ENCODE measurements at places on chromosomes 12 and 14.

DNA sequence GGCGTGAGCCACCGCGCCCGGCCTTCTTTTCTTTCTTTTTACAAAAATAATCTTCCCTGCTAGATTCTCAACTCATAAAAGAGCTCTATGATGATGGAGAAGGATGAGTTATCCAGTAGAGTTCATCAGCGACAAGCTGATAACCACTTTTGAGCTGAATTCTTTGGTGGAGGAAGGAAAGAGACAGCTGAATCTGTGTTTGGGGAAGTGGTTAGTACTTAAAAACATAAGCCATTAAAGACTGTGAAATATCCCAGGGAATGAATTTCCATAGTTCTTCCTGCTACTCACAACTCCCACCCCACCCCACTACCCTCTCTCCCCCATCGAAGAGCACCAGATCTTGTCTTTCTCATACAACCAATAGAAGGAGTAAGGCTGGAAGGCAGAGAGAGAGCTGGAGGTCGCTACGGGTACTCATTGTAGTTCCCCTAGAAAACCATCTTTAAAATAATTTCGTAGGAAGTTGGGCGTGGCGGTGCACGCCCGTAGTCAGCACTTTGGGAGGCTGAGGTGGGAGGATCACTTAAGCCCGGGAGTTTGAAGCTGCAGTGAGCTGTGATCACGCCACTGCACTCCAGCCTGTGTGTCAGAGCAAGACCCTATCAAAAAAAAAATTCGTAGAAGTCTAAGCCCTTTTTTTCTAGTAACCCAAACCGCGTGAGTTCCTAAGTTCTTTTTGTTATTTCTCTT, 647 bp upstream of the ESPL1 start:
- no peak for DNase-seq

DNA sequence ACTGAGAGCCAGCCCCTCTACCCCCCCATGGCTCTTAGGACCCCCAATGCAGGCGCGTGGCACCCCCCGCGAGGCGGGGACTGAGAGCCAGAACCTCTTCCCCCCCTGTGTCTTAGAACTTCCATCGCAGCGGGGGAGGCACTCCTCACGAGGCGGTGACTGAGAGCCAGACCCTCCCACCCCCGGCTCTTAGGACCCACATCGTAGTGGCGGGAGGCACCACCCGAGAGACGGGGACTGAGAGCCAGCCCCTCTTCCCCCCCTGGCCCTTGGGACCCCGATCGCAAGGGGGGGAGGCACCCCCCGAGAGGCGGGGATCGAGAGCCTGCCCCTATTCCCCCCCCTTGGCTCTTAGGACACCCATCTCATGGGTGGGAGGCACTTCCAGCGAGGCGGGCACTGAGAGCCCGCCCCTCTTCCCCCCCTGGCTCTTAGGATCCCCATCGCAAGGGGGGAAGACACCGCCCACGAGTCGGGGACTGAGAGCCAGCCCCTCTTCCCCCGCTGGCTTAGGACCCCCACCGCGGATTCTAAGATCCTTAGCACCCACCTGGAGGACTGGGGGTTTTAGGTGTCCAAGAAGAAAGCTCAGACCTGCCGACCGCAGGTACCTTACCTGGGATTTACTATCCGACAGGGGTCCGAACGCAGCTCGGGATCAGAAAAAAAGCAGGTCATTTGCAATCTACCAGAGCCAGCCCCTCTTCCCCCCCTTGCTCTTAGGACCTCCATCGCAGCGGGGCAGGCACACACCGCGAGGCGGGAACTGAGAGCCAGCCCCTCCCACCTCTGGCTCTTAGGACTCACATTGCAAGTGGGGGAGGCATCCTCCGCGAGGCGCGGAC, 44.9 kb downstream of the DDX11 start:
- DNase-seq = no peak

- no peak for DNase-seq
Measured at GRCh38 chr12:78146365-78146772, 315.7 kb downstream of the NAV3 start.

- no peak for DNase-seq
Measured at GRCh38 chr12:62655666-62656151, 189.1 kb downstream of the MON2 start.

- DNase-seq = no peak
Measured at GRCh38 chr14:35535483-35536112, 1.6 kb downstream of the INSM2 start.

DNA sequence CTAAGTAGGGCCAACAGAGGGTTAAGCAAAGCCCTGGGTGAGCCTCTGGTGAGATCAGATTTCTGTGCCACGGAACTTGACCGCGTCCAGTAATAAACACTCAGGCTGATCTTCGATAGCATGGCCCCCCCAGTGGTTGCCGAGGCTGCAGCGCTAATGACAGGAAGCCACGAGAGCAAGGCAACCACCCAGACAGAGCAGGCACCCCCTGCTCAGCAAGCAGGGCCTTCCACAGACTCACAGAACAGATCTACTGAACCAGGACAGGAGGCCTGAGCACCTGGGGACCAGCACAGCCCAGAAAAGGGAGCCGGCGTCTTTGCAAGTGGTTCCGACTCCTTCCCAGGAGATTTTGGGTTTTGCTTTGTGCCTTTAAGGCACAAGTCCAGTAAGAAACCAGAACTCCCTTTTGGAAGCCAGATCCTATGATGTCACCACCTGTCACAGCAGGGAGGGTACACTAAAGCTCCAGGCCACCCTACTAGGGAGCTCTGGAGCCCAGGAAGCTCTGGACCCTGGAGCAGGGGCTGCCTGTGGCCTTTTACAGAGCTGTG, 42.3 kb downstream of the BCL11B start:
- DNase-seq = no peak

DNA sequence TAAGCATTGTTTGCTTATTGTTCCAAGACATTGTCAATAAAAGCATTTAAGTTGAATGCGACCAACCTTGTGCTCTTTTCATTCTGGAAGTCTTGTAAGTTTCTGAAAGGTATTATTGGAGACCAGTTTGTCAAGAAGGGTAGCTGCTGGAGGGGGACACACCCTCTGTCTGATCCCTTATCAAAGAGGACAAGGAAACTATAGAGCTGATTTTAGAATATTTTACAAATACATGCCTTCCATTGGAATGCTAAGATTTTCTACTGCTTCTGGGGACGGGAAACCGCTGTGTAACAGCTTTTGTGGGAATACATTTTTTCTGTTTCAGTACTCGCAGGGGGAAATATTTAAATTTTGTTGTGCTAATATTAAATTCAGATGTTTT, 3.5 kb downstream of the FOS start:
- no peak for DNase-seq

GRCh38 chr14:69625299-69626131, 14.1 kb downstream of the SUSD6 start:
- DNase-seq = peak; percentile 24

DNA sequence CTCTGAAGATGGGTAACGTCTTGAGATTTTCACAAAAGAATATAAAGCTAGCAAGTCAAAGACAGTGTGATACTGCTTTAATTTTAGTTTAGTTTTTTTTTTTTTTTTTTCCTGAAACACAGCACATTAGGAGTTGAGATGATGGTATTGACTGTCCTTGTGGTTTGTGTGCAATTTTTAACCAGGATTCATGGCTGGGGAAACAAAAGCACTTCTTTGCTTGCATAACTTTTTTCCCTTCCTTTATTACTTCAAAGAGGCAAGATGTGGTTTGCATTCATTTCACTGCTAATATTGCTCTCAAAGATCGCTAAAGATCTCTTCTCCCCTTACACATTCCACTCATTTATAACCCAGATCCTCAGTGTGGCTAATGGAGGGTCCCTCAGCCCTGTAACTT, 157.1 kb upstream of the PZP start:
- DNase-seq = no peak

DNA sequence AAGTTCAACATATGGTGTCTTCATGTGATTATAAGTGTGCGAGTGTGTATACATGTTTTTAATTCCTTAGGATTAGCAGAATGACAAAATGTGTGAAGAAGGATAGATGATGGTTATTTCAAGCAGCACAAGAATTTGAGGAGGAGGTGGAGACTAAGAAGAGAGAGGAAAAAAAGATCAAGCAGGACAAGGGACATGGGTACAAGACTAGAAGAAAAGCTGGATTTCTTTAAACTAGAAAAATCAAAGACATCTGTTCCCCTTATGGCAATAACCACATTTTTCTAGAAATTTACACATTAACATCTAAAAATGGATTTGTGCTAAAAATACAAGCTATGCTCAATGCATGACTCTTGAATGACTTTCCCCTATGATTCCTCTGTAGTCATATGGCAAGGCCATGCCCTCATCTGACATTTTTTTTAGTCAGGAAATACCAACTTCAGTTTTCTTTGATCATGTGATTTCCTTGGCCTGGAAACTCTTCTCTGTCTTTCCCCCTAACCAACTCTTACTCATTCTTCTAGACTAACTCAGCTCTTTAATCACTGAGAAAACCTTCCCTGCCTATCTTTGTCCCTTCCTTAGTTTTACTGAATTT, 435.8 kb downstream of the NRXN3 start:
- DNase-seq = no peak

DNA sequence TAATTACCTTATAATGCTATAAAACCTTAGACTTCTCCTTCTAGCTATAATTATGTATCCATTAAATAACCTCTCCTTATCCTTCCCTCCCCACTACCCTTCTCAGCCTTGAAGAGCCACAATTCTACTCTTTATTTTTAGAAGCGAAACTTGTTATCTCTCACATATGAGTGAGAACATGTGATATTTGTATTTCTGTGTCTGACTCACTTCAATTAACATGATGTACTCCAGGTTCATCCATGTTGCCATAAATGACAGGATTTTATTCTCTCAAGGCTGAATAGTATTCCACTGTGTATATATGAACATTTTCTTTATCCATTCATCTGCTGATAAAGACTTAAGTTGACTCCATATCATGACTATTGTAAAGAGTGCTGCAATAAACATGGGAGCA, 485.6 kb downstream of the FLRT2 start:
- DNase-seq = no peak

DNA sequence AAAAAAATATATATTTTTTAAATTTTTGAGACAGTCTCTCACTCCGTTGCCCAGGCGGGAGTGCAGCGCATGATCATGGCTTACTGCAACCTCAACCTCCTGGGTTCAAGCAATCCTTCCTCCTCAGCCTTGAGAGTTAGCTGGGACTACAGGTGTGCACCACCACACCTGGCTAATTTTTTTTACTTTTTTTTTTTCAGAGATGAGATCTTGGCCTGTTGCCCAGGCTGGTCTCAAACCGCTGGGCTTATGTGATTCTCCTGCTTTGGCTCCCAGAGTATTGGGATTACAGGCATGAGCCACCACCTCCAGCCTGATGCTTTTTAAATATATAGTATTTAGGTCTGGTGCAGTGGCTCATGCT, 24.5 kb downstream of the MDM2 start:
- DNase-seq = no peak

GRCh38 chr14:44316647-44317440, 190.2 kb downstream of the FSCB start:
- DNase-seq = no peak

GRCh38 chr14:38217553-38217952, 9.8 kb downstream of the SSTR1 start:
- DNase-seq = no peak

GRCh38 chr14:102116361-102117180, 23.1 kb upstream of the WDR20 start:
- DNase-seq = no peak

GRCh38 chr14:69360438-69361108, 37.5 kb downstream of the ERH start:
- no peak for DNase-seq

- no peak for DNase-seq
Measured at GRCh38 chr12:73445658-73446324, 1091.8 kb upstream of the ATXN7L3B start.

DNA sequence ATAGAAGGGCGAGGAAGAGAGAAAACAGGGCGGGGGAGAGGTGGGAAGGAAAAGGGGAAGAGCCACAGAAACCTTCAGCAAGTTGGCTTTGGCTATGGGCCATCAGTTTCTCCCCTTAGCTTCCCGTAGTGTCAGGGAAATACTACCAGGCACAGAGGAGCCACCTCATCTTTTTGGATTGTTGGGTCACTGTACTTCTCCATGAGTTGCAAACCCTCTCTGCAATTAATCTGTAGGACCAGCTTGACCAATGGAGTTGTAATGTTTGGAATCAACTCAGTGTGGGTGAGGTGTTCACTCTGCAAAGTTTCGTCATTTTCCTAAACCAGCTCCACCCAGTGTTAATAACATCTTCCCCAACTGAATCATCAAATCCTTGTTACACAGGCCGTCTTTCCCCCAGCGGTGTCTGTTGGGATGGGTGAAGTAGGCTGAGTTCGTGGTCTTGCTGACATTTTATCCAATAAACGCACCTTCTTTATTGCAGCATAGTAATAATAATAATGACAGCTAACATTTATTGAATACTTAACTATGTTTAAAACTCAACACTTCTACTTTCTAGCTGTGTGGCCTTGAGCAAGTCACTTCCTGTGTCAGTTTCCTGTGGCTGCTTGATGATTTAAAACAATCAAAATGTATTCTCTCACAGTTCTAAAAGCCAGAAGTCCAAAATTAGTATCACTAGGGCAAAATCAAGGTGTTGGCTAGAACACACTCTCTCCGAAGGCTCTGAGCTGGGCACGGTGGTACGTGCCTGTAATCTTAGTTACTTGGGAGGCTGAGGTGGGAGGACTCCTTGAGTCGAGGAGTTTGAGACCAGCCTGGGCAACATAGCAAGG, 8.1 kb upstream of the GLTP start:
- no peak for DNase-seq

DNA sequence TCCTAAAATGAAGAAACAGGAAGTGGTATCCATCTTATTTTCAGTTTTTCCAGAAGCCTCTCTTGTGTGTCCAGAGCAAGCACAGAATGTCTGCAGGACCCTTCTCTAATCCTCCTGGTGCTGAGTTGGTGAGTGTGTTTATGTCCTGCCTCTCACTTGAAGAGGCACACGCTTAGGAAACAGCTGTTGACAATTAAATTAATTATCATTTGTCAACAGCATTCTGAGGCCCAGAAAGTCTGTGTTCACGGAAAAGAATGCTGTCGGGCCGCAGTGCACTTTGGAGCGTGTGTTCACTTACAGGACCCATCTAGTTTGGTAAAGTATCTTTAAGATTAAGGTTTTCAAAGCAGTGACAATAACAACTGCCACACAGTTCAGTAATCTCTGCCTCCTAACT, 70.5 kb downstream of the LMNTD1 start:
- no peak for DNase-seq

- no peak for DNase-seq
Measured at GRCh38 chr12:115394496-115395220, 710.7 kb upstream of the TBX3 start.

DNA sequence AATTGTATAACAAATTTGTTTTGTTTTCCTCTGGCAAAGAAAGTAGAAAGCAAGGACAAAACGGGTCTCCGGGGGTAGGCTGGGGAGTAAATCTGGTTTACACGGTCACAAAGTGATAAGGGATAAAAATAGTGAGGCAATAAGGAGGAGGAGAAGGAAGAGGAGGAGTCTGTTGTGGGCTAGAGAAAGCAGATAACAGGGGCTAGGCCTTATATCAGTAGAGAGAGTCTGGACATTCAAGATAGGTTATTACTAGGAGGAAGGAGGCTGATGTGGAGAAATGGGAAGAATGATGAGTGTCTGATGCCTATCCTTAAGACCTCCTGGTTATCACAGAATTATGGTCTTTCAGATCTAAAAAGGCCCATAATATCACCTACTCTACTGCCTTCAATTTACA, 83.2 kb upstream of the SSTR1 start:
- DNase-seq = no peak

GRCh38 chr14:64202716-64203115, 91.5 kb downstream of the ESR2 start:
- no peak for DNase-seq

- DNase-seq = no peak
Measured at GRCh38 chr12:44143175-44143574, 307.3 kb downstream of the TMEM117 start.
